ENCODE measurements at places on chromosomes 6 and 20.

DNA sequence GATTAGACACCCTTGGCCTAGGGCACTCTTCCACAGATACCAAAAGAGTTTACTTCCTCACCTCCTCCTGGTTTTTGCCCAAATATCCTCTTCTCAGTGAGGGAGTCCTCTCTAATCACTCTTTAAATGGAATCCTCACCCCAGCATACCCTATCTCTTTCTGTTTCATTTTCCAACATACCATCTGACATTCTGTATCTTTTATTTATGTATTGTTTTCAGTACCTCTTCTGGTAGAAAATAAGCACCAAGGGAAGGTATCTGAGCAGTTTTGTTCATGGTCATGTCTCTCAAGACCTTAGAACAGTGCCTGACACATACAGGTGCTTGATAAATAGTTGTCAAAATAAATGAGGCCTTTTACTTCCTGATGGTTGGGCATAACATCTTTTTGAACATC lies 55.1 kb downstream of the KIAA0408 start:
- DNase-seq, result no peak

- no peak for DNase-seq
These were observed 316.0 kb downstream of the QKI start for GRCh38 chr6:163730246-163731210.

DNA sequence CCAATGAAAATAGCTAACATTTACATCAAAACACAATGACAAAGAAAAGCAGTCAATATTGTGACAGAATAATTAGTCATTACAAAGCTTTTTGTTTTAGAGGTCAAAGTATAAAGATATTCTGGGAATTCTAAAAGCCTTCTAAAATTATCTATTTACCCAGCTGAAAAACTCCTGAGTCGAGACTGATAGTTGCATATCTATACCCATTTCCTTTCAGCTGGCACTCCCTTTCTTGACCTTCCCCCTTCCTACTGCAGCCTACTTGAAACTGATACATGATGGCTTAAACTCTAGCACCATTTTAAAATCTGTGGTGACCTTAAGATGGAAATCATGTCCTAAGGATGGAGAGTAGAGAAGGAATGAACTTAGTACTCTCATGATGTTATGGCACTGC lies 38.6 kb downstream of the LMBRD1 start:
- no peak for DNase-seq

- DNase-seq, result no peak
These were observed 138.6 kb downstream of the CEBPB start for GRCh38 chr20:50328996-50329898.

DNA sequence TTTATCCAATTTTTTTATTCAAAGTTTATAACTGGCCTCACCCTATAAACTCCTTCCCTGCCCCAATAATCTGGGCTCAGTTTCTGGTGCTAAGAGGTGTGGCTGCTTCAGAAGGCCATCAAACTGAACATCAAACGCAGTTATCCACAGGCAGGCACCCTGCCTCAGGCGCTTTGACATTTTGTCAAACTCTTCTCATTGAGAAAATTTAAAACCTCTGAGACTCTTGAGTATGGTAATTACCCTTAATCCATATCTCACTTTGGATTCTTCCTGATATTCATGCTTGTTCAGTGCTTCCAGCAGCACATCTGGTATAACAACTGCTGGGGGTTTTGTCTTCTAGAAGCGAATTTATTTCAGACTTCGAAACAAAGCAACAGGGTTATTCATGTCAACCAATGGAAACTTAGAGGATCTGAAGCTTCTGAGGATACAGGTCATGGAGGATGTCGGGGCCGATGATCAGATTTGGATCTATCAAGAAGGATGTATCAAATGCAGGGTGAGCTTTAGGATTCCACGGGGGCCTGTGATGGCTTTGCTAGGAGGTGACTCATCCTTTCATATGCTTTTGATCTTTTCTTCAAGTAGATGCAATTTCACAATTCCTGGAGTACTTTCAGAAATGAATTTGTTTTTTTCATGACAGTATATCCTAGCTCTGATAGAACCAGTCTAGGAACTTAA lies 68.2 kb downstream of the RTN4IP1 start:
- DNase-seq, result no peak
